Adipocyte (in vitro differentiated cells): ENCODE measurements at places on chromosomes 7 and 10.

- no peak for DNase-seq
Measured at GRCh38 chr10:14185316-14186045, 145.2 kb downstream of the FRMD4A start.

DNA sequence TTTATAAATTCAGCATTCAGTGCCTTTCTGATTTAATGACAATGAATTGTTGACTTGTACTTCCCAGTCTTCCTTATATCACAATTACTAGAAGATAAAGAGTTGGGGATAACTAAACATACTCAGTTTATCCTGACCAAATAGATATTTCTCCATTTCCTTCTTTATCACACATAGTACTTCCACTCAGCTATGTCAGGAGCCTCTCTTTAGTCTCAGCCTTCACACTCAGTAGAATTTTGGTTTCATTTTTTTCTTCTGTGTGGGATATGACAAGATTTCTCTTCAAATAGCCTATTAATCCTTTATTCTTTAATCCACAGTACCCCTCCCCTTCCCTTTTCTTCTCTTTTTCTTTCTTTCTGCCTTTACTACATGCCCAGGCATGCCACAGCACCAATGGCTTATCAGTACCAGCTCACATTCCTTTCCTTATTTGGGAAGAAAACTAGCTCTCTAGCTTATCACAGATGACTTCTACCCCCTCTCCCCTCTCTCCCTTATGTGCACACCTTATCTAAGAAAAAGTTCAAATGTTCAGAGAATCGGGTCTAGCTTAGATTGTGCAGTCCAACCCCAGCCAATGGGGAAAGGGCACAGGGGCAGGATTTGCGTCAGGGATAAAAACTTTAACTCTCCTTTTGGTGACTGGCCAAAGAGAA is 109.0 kb downstream of the PHF14 start:
- DNase-seq, result peak; percentile 6

DNA sequence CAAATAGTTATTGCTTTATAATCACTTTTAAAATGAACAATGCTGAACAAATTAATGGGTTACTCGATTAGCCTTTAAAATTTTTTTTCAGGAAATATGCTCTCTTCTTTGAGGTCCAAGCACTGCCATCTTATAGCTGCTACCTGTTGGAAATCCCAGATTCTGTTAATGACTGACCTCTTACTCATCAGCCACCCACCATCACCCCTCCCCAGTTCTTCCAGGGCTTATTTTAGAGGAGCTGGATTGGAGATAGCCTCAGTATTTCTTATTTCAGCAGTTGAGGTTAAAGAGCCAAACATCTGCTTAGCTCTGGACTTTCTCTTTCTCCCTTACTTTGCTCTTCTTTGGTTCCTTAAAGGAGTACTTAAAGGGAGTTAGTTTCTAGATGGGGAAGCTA is 420.0 kb downstream of the EXOC4 start:
- DNase-seq, result no peak

DNA sequence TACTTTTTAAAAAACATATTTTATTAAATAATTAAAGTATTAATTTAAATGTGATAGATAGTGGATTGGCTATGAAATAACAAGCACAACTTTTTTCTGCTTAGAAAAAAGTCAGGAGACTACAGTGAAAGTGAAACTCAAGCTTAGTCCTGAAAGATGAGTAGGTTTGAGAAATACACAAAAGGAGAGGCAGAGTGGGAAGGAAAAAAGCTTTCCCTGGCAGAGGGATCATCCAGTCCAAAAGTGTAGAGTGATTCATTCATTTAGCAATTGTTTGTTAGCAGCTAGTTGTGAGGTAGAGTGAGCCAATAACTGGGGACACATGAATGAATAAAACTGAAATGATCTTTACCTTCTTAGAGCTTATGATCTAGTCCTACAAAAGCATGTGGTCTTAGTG is 93.5 kb downstream of the FOXP2 start:
- DNase-seq, result peak; percentile 52

DNA sequence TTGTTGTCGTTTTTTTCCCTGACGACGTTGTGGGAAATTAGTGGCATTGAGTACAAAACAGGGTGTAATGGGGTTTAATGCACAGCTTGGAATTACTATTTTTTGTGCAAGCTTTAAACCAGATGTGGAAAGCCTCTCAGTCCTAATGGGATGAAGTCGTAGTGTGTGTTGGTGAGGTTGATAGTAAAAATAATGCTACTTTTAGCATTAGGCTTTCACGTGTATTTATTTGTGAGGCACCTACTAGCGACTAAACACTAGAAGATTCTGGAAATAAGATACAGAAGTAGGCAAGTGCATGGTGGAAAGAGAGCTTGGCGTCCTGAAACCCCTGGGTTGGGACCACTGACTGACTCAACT is 588 bp upstream of the ORC5 start:
- no peak for DNase-seq

DNA sequence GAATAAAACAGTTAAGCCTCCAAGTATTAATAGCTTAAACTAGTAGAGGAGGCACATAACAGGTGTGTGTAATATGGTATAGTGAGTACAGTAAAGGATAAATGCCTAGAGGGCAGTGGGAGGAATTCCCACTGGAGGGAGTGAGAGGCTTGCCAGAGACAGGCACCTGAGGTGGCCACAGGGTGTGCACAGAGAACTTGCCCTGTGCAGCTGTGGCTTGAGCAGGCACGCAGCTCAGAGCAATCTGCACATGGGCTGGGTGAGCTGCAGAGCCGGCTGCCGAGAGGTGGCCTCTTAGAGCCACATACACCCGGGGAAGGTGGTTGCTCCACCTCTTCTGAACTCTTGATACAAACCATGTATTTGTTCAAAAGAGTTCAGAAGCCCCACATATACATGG is 237.1 kb downstream of the COBL start:
- DNase-seq, result no peak

DNA sequence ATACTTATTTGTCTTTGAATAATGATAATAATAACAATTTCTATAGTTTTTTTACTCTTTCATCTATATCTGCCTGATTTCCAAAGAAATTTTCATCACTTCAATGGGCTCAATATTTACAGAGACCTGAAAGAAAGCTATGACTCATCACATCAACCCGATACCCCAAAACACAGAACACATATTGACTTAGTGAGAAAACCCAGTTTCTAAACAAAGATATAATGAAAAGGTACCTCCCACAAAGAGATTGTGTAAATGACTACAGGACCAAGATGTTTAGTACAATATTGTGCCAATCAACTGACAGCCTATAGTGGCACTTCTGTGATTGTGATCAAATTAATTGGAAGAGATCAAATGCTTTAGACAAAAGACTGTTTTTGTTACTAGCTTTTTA is 133.9 kb downstream of the PCDH15 start:
- DNase-seq, result no peak

DNA sequence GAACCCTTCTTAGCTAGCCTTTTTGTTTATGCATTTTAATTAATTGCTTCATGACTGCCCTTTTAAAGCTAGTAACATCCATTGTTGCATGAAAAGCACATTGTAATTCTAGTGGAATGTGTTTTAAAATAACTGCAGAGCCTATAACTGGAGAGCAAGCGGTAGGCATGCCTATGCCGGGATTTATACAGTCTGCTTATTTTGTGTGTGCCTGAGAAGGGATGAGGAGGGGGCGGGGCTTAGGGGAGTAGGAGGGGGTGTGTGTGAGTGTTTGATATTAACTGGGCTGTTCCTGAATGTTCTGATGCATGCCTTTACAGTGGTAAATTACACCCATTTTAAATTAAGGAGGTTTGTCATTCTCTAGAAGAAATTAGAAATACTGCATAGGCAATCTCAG is 208.1 kb downstream of the TCF7L2 start:
- peak; percentile 75 for DNase-seq

DNA sequence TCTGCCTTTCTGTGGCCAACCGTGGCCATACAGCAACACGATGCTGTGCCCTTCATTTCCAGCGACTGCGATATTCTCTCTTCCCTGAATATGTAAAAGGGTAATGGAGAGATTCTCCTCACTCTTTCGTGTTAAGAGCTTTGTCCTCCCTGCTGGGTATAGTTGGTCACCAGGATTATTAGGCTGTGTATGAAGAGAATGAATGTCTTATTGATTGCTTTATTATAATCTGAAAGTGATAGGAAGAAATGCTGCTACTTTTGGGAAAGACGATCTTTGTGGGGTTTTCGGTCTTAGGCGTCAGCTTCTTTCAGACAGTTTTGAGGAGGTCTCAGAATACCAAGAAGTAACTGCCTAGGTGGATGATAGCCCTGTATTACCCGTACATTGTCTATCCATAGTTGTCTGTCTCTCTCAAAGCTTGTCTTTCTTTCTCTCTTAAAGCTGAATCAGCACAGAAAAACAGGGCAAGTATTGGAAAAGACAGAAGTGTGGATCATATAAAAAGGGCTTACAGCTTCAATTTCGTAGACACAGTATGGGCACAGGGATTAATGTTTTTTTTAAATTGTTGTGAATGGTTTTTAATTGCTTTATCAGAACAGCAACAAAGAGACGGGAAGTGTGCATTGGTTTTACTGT is 1.2 kb downstream of the AHCYL2 start:
- no peak for DNase-seq

GRCh38 chr10:102007796-102008195 is 48.2 kb downstream of the ARMH3 start:
- no peak for DNase-seq

GRCh38 chr7:157979636-157980340 is 607.8 kb downstream of the PTPRN2 start:
- no peak for DNase-seq

DNA sequence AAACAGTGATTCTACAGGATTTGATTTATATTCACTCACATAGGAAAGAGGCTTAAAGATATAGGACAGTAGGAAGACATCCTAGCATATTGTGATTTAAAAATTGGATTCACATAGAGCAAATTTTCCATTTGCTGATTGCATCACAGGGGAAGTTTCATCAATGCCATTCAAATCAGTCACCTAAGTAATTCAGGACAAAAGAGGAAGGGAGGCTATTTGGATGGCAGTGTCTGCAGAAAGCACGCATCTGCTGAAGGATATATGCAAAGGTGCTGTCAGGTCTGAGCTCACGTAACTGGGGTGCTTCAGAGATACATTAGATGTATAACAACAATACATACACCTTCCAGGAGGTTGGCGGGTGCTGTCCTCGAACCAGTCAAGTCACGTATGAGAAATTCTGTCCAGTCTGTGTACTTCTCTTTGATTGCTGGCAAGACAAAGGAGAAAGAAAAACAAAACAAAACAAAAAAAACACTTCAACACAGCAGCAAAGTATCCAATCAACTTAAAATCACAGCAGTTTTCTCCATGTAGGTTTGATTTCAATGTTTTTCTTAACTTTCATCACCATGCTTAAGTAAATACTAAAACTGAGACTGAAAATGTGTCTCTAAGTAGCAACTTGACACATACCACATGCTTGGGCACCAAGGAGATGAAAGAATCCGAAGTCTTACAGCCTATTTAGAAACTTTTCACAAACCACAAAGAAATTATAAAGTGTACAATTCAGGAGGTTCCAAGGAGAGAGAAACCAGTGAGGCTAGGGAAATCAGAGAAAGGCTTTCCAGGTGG is 125.1 kb downstream of the SFMBT2 start:
- DNase-seq, result no peak

- DNase-seq, result peak; percentile 37
Measured at GRCh38 chr10:34323192-34323591, 491.9 kb downstream of the PARD3 start.

GRCh38 chr10:6978187-6978627 is 398.1 kb upstream of the PRKCQ start:
- DNase-seq, result no peak

GRCh38 chr10:44193166-44193565 is 191.7 kb downstream of the CXCL12 start:
- DNase-seq, result no peak

DNA sequence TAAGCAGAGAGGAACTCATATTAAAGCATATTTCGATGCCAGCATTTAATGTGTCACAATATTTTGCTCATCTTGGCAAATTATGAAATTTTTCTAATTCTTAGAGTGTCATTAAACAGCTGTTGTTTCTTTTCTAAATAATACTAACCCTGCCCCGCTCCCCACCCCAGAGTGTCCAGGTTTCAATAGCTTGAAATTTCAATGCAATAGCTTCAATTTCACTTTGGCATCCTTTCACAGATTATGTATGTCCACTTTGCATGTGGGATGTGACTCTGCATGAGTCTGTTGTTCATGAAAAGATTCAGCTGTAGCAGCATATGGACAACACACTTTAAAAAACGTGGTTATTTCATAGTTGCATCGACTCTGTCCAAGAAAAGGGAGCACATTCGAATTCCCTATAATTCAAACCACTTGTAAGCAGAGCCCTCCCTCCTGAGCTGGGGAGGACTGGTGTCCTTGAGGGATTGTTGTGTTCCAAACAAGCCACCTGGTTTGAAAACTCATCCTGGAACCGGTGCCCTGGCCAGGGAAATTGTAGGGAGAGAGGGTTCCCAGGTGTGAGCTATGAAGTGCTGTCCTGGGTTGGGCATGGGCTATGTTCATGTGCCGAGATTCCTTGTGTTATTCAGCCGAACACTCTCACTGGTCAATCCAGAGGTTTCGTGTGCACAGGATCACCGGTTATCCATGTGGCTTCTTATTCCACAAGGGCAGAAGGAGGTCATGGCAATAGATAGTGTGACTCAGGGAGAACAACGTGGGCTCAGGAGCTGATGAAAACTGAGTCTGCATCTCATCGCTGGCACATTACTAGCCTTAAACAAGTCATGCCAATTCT is 64.6 kb upstream of the CREB5 start:
- DNase-seq, result peak; percentile 91

GRCh38 chr10:44924261-44925040 is 13.3 kb downstream of the TMEM72 start:
- no peak for DNase-seq

DNA sequence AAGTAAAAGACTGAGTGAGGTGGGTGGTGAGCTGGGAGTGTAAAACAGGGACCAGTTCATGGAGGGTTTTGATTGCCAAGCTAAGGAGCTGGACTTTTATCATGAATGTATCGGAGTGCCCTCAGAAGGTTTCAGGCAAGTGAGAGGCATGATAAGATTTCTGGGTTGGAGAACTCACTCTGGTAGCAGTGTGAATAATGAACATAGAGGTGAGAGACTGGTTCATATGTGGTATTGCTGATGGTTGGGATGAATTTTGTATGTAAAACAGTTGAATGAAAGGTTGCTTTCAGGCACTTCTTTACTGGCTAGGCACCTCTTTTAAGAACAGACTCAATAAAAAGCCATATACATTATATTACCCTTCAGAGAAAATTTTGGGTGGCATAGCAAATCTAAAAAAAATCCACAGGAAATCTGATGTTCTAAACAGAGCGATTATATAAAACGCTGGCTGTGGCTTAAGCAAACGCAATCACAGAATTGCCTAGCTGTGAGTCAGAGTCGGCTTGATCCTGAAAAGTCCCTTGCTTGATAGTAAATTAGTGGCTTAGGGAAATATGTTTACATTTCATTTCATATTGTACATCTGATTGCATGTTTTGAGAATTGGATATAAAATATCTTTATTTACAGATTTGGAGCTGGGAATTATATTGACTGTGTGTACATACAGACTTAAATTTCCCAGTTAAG is 92.9 kb upstream of the HDAC9 start:
- DNase-seq, result peak; percentile 90
